ENCODE measurements at places on chromosomes 5 and 9.

GRCh38 chr9:108991479-108991878, 21.8 kb downstream of the CTNNAL1 start:
- DNase-seq: no peak

DNA sequence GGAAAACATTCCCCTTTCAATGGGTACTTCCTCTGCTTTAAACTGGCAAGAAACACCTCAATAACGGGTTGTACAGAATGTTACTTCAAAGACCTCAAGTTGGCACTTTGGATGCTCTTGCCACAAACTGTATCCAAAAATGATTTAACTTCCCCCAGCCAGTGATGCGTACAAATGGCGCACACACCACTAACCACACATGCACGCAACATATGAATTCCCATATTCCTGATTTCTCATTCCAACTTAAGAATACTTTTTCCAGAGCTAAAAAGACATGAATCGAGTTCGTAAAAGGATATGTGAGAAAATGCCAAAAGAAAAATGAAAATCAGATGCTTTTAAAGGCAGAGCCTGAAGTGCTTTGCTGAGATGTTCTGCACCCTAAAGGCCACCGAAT, 388.0 kb upstream of the PIK3R1 start:
- no peak for DNase-seq

GRCh38 chr9:97830884-97831829, 21.9 kb upstream of the FOXE1 start:
- no peak for DNase-seq

- DNase-seq: no peak
These were observed 181.4 kb upstream of the TBCA start for GRCh38 chr5:77957516-77957915.

GRCh38 chr5:83220331-83220730, 143.0 kb downstream of the XRCC4 start:
- no peak for DNase-seq

GRCh38 chr5:33631786-33632185, 191.0 kb downstream of the TARS1 start:
- no peak for DNase-seq

DNA sequence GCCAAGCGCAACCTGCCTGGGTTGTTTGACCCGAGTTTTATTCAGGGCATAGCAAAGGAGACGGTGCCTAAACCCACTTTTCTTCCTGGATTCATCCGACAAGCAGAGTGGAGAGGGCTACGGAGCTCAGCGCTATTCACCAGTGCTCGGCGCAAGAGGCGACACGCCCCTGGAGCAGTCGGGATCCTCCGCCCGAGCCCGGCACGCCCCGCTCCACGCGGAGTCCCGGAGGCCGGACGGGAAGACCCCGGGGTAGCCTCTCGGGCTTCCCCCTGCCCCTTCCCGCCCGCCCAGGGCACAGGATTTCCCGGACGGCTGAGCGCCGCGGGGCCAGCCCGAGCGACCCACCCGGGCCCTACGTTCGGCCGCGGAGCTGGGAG, 427 bp downstream of the SERINC5 start:
- peak; percentile 43 for DNase-seq
